Cardiac muscle cell (in vitro differentiated cells and primary cell): ENCODE measurements at places on chromosomes 1 and 21. TPM values are rescaled to one million over a fixed set of nuclear protein-coding genes. Genes with fewer than 3 reads are reported as not detected.

GJB5 gene
- not detected in 2 replicates for polyA plus RNA-seq

HENMT1 gene
- polyA plus RNA-seq, result 1.9 and 3.9 TPM in 2 replicates

LRRC38 gene
- 0.42 TPM in 1 of 2 replicates, not detected in the other for polyA plus RNA-seq

CCDC185 gene
- polyA plus RNA-seq, result not detected in 2 replicates

HCRTR1 gene
- not detected in 2 replicates for polyA plus RNA-seq

THEM5 gene
- not detected in 2 replicates for polyA plus RNA-seq

GRCh38 chr1:23029337-23029736, 10.1 kb downstream of the KDM1A start:
- H3K27me3 ChIP-seq, result no peaks in the 10 kb centered on the region
- H3K27ac ChIP-seq, result no peak overlapping the region
- DNase-seq, result no peak
- H3K4me1 ChIP-seq, result peaks cover 11% of the 10 kb centered on the region
- H3K36me3 ChIP-seq, result peaks cover 7% of the 10 kb centered on the region

GRCh38 chr1:114729782-114730181, 13.2 kb upstream of the NRAS start:
- H3K27me3 ChIP-seq, result no peaks in the 10 kb centered on the region
- no peak overlapping the region for H3K27ac ChIP-seq
- H3K4me3 ChIP-seq, result no peak overlapping the region
- no peak for DNase-seq
- H3K4me1 ChIP-seq, result no peaks in the 10 kb centered on the region
- H3K36me3 ChIP-seq, result peaks cover 95% of the 10 kb centered on the region

DNA sequence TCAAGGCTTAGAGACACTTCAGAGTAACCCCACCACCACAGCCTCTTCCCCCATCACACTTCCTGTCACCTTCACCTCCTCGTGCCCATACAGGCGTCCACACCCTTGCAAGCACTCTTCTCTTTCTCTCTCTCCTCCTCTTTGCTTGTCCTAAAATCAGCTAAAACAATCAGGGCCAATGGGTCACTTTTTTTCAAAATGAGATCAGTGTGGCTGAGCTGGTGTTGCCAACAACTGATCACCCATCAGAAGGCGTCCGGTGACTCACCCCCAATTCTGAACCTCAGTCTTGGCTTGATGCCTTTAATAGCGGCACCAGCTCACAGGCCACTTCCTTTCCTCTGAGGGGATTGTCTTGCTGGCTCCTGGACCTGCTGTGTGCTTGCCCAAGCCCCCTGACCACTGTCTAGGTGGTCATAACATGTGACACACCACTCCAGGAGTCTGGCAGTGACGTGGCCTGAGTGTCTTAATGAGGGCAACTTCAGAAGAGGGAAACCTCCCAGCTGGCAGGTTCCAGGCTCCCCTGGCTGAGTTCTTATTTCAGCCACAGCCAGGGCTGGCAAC, 1.6 kb downstream of the DRAXIN start:
- H3K27ac ChIP-seq, result no peak overlapping the region
- H3K4me1 ChIP-seq, result no peaks in the 10 kb centered on the region
- no peak overlapping the region for H3K4me3 ChIP-seq
- no peaks in the 10 kb centered on the region for H3K36me3 ChIP-seq

DNA sequence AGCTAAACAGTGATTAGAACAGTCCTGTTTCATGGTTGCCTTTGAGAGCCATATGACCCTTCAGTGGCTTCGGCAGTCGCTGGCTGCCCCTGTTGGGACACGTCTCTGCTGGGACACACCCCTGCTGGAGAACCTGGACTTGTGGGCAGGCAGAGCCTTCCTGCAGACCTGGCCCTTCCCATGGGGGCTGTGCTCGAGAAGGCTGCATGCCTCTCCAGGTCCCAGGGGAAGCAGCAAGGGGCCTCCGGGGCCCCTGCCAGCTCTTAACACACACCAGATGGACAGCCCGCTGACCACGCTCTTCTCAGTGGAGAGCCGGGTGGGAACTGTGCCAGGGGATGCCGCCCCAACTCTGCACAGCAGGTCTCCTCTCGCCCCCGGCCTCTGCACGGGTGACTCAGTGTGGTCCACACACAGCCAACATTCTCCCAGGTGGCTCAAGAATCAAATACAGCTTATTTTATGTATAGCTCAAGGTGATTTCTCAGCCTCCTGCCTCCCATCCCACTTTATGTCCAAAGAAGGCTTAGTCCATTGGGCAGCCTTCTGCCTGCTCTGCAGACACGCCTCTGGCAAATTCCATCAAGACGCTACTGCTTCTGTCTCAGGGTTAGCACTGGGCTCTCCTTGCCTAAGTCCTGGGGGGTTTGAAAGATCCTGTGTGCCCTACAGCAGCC, 450.8 kb downstream of the KIF26B start:
- H3K36me3 ChIP-seq, result peaks cover 25% of the 10 kb centered on the region
- DNase-seq, result peak; percentile 94
- peak overlapping the region; percentile 96 for H3K27ac ChIP-seq
- no peaks in the 10 kb centered on the region for H3K27me3 ChIP-seq

GRCh38 chr1:196669051-196669450, 17.2 kb downstream of the CFH start:
- no peak overlapping the region for H3K4me3 ChIP-seq
- H3K4me1 ChIP-seq, result no peaks in the 10 kb centered on the region
- no peaks in the 10 kb centered on the region for H3K36me3 ChIP-seq
- no peaks in the 10 kb centered on the region for H3K27me3 ChIP-seq

DNA sequence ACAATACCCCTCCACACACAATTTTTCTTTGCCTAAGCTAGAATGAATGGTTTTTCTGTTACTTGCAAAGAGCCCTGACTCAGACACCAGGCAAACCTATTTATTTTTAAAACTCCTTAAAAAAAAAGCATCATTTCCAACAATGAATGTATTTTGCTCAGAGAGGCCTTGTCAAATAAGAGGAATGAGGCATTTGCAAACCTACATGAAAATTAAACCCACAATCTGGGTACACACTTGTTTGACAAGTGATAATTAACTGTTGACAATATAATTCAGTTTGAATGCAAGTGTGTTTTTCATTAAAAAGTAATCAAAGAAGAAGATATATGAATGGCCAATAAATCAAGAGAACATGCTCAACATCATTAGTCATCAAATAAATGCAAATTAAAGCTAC, 339.5 kb downstream of the PTPRU start:
- DNase-seq, result no peak
- no peaks in the 10 kb centered on the region for H3K27me3 ChIP-seq
- no peaks in the 10 kb centered on the region for H3K4me1 ChIP-seq
- H3K36me3 ChIP-seq, result no peaks in the 10 kb centered on the region
- no peak overlapping the region for H3K27ac ChIP-seq

- H3K27me3 ChIP-seq, result peaks cover 80% of the 10 kb centered on the region
- H3K4me3 ChIP-seq, result peak overlapping the region; percentile 80
- H3K4me1 ChIP-seq, result peaks cover 43% of the 10 kb centered on the region
- peak overlapping the region; percentile 8 for H3K27ac ChIP-seq
Measured at GRCh38 chr1:3066250-3066711, 2.7 kb upstream of the PRDM16 start.

- no peaks in the 10 kb centered on the region for H3K36me3 ChIP-seq
- no peaks in the 10 kb centered on the region for H3K27me3 ChIP-seq
- H3K4me1 ChIP-seq, result no peaks in the 10 kb centered on the region
- no peak for DNase-seq
- no peak overlapping the region for H3K4me3 ChIP-seq
- no peak overlapping the region for H3K27ac ChIP-seq
Measured at GRCh38 chr1:226497276-226497833, 51.2 kb upstream of the STUM start.

DNA sequence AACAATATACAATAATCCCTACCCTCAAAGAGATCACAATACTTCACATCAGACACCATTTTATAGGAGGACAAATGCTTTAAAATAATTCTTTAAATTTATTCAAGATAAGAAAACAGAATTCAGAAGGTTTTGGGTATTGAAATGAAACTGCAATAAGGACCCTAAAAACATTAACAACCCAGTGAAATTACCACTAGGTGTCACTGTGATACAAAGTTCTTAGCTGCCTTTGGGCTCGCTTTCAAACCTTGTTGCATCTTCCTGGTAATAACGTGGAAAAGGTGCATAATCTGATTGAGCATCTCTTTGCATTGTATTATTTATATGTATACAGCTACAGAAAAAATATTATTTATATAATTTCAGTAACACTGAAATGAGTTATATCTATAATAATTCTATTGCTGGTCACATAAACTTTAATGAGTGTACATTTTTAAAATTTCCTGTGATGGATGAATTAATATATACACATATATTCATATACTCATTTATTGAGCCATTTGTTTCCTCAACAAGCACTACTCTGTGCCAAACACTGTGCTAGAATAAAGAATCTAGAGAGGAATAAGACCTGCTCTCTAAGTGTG, 185.2 kb downstream of the FAF1 start:
- peak; percentile 74 for DNase-seq
- no peak overlapping the region for H3K27ac ChIP-seq
- H3K4me1 ChIP-seq, result no peaks in the 10 kb centered on the region
- no peaks in the 10 kb centered on the region for H3K27me3 ChIP-seq
- H3K36me3 ChIP-seq, result no peaks in the 10 kb centered on the region

DNA sequence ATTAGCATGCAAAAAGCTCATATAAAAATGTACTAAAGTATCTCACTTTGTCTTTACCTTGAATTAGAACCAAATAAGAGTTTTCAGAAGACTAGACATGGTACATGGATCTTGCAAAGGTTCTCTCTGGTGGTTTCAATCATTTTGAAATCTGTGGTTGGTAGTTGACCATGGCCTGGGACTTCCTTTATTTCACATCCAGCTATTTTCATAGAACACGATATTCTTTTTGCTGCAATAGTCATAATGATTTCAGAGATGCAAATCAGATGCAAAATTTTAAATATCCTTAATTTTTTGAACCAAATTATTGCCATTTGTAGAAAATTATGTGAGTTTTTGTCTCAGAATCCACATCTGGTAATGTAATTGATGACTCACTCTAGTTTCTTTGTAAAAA, 375.1 kb upstream of the ZP4 start:
- H3K27ac ChIP-seq, result no peak overlapping the region
- H3K4me3 ChIP-seq, result no peak overlapping the region
- no peaks in the 10 kb centered on the region for H3K4me1 ChIP-seq
- H3K27me3 ChIP-seq, result no peaks in the 10 kb centered on the region
- H3K36me3 ChIP-seq, result no peaks in the 10 kb centered on the region

- H3K4me1 ChIP-seq, result no peaks in the 10 kb centered on the region
- no peak overlapping the region for H3K27ac ChIP-seq
- H3K36me3 ChIP-seq, result no peaks in the 10 kb centered on the region
- peaks cover 11% of the 10 kb centered on the region for H3K27me3 ChIP-seq
- no peak overlapping the region for H3K4me3 ChIP-seq
Measured at GRCh38 chr1:89499320-89499719, 25.3 kb upstream of the LRRC8B start.

DNA sequence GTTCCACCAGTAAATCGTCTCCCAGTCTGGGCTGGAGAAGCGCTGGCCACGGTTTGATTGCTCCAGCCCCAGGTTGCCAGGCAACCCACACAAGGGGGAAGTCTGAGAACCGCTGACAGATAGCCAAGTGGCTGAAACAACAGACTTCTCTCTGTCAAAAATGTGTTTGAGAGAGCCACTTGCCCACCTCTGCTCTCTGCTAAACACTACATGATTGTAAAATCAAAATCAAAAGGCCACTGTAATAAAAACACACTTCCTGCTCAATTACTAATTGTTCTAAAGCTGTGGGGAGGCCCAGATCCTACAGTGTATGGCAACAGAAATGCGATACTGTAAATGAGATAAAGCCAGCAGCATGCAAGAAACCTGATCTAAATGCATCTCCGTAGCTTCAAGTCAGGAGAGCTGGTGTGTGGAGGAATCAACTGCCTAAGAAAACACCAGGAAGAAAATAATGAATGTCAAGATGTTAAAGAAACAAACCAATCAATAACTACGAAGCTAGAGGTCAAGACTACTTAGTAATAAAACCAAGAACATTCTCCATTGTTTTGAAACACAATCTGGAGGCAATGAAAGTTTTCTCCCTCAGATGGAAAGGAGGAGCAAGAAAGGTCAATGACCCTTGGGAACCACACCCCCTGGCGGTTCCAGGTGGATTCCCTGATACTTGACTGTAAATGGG, 121.2 kb downstream of the SLC45A1 start:
- no peaks in the 10 kb centered on the region for H3K27me3 ChIP-seq
- H3K27ac ChIP-seq, result peak overlapping the region; percentile 74
- H3K36me3 ChIP-seq, result no peaks in the 10 kb centered on the region
- DNase-seq, result peak; percentile 92

- H3K4me1 ChIP-seq, result peaks cover 2% of the 10 kb centered on the region
- H3K36me3 ChIP-seq, result no peaks in the 10 kb centered on the region
- H3K27ac ChIP-seq, result no peak overlapping the region
Measured at GRCh38 chr1:235017191-235017590, 111.4 kb downstream of the TOMM20 start.

GRCh38 chr1:166843769-166844596, 4.7 kb downstream of the POGK start:
- H3K36me3 ChIP-seq, result peaks cover 55% of the 10 kb centered on the region
- no peak overlapping the region for H3K4me3 ChIP-seq

DNA sequence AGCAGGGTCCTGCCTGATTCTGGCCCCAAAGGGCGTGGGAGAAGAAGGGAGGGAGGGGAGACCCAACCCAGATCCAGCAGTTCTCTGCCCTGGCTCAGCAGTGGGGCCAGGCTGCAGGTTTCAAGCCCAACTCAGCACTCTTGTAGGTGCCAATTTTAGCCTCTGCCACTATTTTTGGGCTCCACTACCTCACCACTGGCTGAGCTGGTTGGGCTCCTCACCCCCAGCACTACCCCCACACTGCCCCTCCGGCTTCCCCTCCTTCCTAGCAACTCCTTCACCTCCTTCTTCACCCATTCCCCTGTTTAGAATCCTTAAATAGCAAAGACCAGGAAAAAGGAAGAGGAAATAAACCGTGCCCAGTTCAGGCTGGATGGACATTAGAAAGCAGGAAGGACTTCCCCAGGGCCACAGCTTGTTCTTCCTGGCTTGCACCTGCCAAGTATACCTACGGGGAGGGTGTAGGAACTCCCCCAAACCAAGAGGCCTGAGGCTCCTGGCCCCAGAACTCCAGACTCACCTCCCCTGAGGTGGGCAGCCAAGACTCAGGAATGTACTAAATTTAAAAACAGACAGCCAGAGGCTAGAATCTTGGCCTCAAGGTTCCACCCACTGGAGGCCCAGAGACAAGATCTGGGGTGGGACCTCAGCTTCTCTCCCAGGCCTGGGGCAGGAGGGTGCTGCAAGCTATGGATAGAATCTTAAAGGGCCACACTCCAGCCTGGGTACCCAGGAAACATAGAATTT, 1.4 kb upstream of the ARHGEF2 start:
- DNase-seq, result peak; percentile 69
- no peaks in the 10 kb centered on the region for H3K36me3 ChIP-seq
- no peaks in the 10 kb centered on the region for H3K27me3 ChIP-seq
- H3K4me1 ChIP-seq, result peaks cover 40% of the 10 kb centered on the region

DNA sequence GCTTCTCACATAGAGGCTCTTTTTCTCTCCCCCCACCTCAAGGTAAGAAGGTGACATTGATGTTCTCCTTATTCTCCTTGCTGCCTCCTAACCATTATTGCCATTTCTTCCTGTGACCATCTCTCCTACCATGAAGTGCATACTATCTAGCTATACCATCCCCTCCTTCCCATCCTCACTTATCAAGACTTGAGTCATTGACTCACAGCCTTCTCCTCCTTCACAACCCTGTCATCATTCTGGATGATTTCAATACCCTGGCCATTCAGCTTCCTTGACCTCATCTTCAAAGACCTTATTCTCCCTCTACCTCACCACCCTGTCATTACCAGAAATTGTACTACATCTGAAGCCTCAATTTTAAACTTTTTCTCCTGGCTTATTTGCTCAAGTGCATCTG, 10.9 kb upstream of the HIPK1 start:
- no peak overlapping the region for H3K4me3 ChIP-seq
- H3K36me3 ChIP-seq, result no peaks in the 10 kb centered on the region
- H3K27me3 ChIP-seq, result peaks cover 12% of the 10 kb centered on the region
